ENCODE measurements at places on chromosomes 16 and 17. TPM values are rescaled to one million over a fixed set of nuclear protein-coding genes. Genes with fewer than 3 reads are reported as not detected.

Gene TNFRSF13B
- total RNA-seq = not detected

Gene ARL5C
- total RNA-seq = not detected

Gene SMIM36
- total RNA-seq = not detected

Gene TBC1D3I
- 0.36 TPM for total RNA-seq

Gene PDIA2
- total RNA-seq = not detected

Gene SHISA6
- total RNA-seq = not detected

Gene MGAT5B
- 1.2 TPM for total RNA-seq

Gene TNK1
- total RNA-seq = 4.9 TPM

Gene AFMID
- 26.2 TPM for total RNA-seq

Gene ODAD4
- 0.39 TPM for total RNA-seq

All from activated T-helper 1 cell treated with anti-CD3 and anti-CD28 coated beads, Interleukin-12 subunit alpha, Interleukin-12 subunit beta, Interleukin-2, Interleukin-4 antibody, amounts not matched to agents 30 ng/mL and 10 ng/mL and 1 ng/mL, durations not matched to agents 14 hours and 24 hours and 36 hours (primary cell).